ENCODE measurements at places on chromosomes 1 and 21.
A peak's percentile ranks its signal among the peaks of the same experiment; 100 is the strongest.

GRCh38 chr1:35619237-35620121 is 21.8 kb downstream of the PSMB2 start:
- DNase-seq, result no peak

GRCh38 chr1:25614501-25615171 is 2.0 kb upstream of the MAN1C1 start:
- no peak for DNase-seq

GRCh38 chr1:219665089-219665488 is 52.2 kb upstream of the ZC3H11B start:
- DNase-seq, result no peak

DNA sequence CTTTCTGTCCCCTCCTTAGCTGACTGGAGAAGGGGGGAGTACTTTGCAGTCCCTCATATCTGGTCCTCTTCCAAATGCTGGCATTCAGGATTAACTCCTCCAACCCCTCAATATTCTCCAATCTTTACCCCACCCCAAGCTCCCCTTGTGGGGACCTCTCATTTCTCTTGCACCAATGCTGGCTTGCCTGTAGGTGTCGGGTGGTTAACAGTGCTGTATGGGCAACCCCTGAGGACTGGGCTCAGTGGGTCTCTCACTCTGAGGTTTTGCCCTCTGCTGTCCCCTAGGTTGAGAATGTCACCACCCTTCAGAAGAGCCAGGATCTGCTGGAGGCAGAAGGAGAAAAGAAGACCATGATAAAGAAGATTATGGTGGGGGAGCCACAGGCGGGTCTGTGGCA is 27.0 kb downstream of the MROH7 start:
- DNase-seq, result no peak

- peak; percentile 40 for DNase-seq
Observed at GRCh38 chr1:236489710-236490377, 33.9 kb upstream of the LGALS8 start.

GRCh38 chr1:11845641-11846335 is 1.8 kb downstream of the NPPA start:
- no peak for DNase-seq

- DNase-seq, result no peak
Observed at GRCh38 chr1:87200875-87201638, 127.6 kb upstream of the LMO4 start.

DNA sequence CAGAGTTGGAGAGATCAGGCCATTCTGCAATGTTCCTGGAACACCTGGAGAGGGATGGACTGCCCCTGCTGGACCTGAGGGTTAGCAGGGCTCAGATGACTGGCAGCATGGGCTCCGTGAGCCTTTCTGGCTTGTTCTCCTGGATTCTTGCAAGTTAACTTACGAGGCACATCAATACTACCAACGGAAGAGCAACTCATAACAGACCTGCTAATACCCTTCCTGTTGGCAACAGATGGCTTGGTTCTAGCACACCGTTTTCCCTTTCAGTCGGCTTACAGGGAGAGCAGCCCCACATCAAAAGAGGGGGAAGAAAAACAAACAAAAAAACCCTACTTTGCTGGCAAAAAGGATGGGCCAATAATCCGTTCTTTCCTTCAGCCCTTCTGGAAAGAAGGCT is 47.9 kb downstream of the SLC66A1 start:
- DNase-seq, result peak; percentile 60

GRCh38 chr1:212782422-212783154 is 9.0 kb downstream of the NSL1 start:
- DNase-seq, result peak; percentile 21

GRCh38 chr1:53075761-53076163 is 13.7 kb downstream of the PODN start:
- DNase-seq, result no peak

DNA sequence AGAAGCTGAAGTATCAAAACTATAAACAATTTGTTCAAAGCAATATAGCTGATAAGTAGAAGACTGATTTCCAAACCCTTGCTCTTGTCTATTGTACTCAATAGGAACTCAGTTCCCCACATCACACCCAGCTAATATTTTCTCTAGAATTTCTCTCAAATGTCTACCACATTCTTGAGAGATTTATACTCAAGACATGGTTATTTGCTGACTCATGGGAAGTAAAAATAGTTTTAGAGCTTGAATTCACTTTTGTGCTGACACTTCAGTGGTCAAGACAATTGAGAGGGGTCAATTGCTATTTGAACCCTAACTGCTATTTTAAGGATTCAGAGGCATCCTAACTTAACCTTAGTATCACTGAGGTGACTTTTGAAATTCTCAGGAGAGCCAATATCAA is 99.0 kb downstream of the TNNI3K start:
- DNase-seq, result no peak

DNA sequence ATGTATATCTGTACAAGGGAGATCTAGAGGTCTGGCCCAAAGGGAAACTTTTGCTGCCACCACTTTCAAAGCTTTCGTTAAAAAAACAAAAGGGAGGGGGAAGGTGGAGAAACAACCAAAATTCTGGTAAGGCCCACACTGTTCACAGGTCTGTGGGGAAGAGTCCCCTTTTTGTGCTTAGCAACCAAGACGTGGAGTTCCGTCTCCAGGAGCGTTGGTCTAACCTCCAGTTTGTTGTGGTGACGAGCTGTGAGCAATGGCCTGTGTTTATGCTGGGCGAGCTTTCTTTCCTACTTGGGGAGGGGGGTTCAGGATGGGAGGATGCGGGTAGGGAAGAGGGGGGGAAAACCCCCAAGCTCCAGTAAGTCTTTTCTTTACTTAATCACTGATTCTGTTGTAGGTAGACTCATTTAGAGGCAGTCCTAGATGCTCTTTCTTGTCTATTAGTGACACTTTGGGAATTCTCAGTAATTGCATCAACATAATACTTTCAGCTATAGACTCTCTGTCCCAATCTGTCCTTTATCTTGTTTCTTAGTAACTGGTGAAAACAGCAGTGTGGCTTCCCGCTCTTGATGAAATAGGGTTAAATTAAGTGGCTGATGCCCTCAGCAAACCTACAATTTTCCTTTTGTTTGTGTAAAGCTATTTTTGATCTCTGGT is 1.5 kb downstream of the HIPK1 start:
- DNase-seq, result no peak

DNA sequence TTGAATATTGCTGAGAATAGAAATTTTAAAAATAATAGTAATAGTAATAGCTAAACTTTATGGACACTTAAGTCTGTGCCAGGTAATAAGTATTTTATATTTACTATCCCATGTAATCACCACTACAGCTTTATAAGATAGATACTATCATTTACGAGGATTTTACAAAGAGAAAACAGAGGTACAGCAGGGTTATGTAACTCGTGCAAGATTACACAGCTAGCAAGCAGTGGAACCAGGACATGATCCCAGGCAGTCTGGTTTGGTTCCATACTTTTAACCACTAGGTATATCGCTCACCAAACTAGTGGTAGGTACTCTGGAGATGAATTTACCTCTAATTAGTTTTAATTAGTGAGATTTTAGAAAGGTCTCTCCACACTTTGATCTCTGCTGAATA is 42.5 kb downstream of the SPAG17 start:
- DNase-seq, result no peak

DNA sequence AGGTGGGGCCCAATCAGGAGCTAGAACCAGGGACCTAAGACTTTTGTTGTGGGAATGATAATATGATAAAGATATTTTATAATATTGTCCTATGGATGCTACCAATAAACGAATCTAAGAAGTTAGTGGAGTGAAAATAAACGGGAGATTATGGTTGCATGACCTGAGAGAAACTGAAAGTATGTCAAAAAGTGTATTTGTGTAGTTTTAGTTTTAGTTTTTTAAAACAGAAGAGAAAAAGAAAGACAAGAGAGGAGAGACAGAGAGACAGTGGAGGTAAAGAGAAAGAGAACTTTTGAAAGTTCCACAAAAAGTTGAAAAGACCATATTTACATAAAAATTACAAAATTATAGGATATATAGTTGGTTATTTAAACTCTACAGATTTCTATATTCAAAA is 64.1 kb upstream of the TMPRSS15 start:
- DNase-seq, result no peak

- no peak for DNase-seq
Observed at GRCh38 chr21:25850126-25850842, 115.5 kb downstream of the GABPA start.

DNA sequence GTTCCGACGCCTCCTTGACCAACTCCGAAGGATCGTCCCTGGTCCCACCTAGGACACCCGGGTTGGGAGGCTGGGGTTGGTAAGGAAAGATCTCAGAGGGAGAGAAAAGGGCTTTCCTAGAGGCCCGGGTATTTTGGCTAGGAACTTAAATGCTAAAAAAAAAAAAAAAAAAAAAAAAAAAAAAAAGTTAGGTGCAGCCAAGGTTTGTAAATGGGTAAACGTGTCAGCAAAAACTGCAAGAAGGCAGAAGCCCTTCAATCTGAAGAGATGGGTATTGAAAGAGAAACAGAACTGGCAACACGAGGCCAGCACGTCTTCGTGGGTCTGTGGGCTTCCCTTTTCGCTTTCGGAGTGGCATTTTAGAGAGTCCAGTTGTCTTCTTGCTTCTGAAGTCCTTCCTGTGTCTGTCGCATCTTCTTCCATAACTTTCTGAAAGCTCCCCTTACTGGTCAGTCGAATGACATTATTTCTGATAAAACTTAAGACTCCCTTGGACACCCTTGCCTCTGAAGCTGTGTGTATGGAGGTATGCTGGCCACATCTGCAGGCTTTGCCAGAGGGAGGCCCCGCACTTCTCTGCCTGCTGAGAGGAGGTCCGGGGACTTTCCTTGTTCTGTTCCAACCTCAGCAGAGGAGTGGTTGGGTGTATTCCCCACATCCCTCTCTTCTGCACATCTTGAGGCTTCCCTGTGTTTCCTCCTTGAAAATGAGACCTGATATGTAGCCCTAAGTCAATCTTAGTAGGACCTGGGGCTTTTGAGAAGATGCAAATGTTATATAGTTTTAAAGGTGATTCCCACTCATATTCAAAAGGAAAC is 745 bp downstream of the RCSD1 start:
- no peak for DNase-seq

DNA sequence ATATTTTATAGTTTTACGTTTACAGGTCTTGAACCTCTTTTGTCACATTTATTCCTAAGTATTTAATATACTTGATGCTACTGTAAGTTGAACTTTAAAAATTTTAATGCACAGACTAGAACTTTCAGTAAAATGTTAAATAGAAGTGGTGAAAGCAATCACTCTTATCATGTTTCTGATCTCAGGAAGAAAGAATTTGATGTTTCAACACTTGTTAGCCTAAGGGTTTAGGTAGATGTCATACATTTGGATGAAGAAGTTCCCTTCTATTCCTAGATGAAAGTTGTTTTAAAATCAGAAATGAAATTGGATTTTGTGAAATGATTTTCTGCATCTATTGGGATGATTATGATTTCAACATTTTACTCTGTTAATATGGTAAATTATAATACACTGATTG is 63.6 kb upstream of the TTLL7 start:
- no peak for DNase-seq

Measured in NCI-H446 (cell line).